ENCODE measurements at places on chromosomes 11 and 22.

- no peak for DNase-seq
Measured at GRCh38 chr11:705646-706438, at the start of gene EPS8L2. TSS of gene EPS8L2 (plus strand) at chr11:706231. CDS start at chr11:709408, 3,177 bp downstream.

DNA sequence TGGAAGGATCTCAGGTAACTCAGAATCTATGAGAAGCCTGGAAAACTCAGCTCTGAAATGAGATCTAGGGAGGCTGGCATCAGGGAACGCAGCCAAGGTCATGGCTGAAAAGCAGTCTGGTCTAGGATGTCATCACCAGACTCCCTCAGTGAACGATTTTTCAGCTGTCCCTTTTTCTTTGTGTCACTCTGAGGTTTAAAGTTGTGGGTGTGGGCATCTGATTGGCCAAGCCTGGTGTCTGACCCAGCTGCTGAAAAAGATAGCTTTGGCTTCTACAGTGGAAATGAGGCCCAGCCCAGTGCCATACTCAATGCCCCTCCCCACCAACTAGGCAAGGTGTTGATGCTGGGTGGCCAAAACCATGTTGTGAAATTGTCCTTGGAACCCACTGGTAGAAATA lies 14.5 kb downstream of the RPS3 start:
- DNase-seq: no peak

- no peak for DNase-seq
Measured at GRCh38 chr11:77189588-77190210, 61.7 kb downstream of the MYO7A start.

DNA sequence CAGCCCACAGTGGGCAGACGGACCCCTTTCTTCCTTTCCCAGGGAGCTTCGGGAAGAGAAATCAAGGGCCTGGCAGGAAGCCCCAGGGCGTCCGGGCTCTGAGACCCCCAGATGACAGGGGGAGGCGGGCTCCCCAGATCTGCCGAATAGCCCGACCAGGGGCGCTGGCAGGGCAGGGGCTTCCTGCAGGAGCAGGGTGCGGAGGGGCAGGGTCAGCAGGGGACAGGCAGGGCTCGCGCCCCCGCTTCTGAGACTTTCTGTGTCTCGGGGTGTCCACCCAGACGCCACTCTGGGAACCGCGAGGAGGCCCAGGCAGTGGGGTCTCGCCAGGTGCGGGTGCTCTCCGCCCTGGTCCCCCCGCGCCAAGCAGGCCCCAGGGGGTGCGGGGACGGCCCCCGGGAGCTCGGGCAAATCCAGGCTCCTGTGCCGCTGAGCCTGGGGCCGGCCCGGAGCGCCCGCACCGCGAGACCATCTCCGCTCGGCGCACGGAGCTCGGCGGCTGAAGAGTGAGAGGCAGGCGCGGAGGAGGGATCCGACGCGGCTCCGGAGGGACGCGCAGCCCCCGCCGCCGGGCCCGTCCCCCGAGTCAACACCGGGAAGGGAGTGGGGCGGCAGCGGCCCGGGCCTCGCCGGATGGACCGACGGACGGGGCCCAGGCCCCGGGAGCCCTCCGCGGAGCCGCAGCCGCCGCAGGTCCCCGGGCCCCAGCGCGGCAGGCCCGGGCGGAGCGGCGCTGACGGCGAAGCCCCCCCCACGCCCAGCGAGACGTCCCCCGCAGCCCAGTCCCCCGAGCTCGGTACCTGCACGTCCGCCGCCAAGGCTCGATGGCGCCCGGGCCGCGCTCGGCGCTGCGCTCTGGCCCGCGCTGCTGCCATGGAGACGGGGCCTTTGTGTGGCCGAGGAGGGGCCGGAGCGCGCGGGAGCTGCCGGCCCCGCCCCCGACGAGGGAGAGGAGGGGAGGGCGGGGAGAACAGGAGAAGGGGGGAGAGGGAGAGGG lies at the start of gene PLXNB2:
TSS of gene PLXNB2 (minus strand) at position 894 of the 997 bp plus-strand sequence. CDS start 17,062 bp downstream, outside the sequence.
- peak; percentile 87 for DNase-seq

GRCh38 chr11:25065746-25066145 lies 568.9 kb downstream of the LUZP2 start:
- DNase-seq: no peak

GRCh38 chr11:47121731-47122130 lies 54.9 kb downstream of the ARFGAP2 start:
- no peak for DNase-seq

GRCh38 chr11:11842421-11843008 lies 743 bp downstream of the USP47 start:
- peak; percentile 91 for DNase-seq

GRCh38 chr11:116932181-116932580 lies 94.8 kb upstream of the APOA1 start:
- DNase-seq: no peak

GRCh38 chr22:41857155-41857859 lies 24.4 kb downstream of the SREBF2 start:
- DNase-seq: peak; percentile 29

DNA sequence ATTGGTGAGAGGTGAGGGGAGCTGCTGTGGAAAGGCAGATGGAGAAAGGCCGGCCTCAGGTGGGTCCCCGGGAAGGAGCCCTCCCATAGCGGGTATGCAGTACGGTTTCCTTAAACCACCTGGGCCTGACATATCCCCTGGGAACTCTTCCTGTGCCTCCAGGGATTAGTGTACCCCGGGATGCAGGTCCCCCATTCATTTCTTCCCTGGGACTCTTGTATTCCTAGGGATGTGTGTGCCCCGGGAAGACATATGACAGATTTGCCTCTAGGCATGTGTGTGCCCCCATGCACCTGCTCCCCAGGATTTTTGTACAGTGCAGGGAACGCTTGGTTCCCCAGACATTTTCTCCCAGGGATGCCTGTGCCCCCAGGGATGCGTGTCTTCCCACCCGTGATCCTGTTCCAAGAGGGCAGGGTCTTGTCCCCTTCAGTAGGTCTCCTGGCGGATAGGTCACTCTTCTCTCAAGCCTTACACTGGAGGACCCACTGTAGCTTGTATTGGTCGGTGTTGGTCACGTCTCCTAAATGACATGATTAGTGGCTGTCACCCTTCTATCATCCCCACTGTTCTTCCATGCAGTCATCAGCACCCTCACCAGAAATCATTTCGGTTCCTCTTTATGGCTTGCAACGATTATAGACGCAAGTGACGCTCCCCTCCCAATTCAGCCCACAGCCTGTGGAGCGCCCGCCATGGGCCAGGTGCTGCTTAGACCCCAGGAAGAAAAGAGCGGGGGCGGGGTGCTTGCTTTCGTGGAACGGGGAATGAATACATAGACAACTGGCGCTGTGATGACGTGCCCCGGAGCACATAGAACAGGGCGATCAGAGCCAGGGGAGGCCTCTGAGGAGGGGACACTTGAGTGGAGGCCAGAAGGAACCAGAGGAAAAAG lies 1.3 kb downstream of the PARVB start:
- no peak for DNase-seq

DNA sequence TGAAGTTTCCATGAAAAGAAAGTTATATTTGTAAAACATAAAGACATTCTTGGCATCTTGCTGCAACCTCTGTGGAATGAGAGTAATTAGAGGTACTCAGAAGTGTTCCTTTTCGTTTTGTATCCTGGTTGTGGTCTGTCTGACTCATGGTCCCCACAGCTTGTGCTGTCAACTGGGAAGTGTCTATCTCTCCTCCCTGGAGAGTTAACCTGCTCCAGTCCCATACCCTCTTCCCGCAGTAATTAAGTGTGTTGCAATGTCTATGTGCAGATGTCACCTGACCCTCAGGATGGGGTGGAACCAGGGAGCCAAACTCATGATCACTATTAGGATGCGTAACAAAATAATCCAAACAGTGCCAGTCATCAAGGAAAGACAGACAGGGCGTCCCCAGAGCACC lies 23.0 kb upstream of the ZDHHC13 start:
- no peak for DNase-seq

DNA sequence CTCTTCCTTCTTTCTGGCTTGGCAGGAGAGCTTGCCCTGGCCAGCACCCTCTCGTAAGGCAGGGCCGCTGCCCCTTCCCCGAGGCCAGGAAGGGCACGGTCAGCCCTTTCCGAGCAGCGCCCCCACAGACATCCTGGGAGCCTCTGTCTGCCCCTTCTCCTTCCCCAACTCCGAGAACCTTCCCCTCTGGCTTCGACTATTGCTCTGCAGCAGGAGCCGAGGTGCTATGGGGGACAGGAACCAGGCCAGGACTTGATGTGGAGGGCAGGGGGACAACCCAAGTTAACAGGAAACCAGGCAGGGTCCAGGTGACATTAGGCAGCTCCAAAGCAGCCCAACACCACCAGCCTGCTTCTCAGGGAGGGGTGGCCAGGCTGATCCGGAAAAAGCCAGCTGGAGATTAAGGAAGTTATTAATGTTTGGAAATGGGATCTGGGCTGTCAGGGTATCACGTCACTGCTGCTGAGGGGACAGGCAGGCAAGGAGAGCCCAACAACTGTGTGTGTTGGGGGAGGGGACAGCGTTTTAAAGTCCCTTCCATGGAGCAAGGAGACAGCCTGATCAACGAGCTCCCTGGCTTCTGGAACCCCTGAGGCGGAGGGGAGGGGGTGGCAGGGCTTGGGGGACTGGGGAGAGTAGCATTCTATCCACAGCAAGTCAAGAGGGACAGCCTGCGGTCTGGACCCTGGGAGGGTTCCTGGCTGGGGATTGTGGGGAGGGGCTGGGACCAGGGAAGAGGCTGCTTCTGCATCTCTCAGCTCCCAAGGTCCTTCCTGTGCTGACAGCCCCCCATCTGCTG lies 27.3 kb downstream of the SYT7 start:
- no peak for DNase-seq
